RWPE2 (cell line): ENCODE measurements at places on chromosomes 7 and 10.

GRCh38 chr10:25756784-25757183 lies 177.2 kb upstream of the MYO3A start:
- no peaks in the 10 kb centered on the region for H3K36me3 ChIP-seq
- H3K27ac ChIP-seq: no peak overlapping the region
- no peaks in the 10 kb centered on the region for H3K27me3 ChIP-seq
- H3K4me3 ChIP-seq: no peak overlapping the region

GRCh38 chr10:127343821-127344220 lies 147.4 kb upstream of the INSYN2A start:
- H3K27me3 ChIP-seq: no peaks in the 10 kb centered on the region
- 0 out of 2 replicates have a peak, but pooled peaks cover 8% of the 10 kb centered on the region for H3K36me3 ChIP-seq
- DNase-seq: no peak
- no peaks in the 10 kb centered on the region for H3K4me1 ChIP-seq

DNA sequence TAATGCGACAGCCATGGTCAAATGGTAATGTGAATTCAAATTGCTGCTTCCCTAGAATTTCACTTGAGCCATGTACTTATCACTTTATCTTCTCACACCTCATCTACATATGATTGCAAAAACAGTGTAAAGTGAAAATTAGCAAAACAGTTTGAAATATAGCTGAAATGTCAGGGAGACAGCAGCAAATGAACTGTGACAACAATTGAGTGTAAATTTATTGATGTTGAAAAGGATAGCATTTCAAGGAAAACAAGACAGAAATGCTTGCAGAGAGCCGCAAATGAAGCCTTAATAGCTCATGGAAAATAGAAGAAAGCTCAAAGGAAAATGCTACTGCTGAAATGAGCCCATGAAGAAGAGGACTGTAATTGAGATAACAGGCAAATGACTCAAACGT lies 516.2 kb upstream of the POT1 start:
- no peaks in the 10 kb centered on the region for H3K36me3 ChIP-seq
- no peak overlapping the region for H3K27ac ChIP-seq
- H3K4me1 ChIP-seq: no peaks in the 10 kb centered on the region
- no peak for DNase-seq
- no peak overlapping the region for H3K4me3 ChIP-seq

- no peaks in the 10 kb centered on the region for H3K27me3 ChIP-seq
- peak; percentile 60 for DNase-seq
- no peak overlapping the region for H3K27ac ChIP-seq
- no peak overlapping the region for H3K4me3 ChIP-seq
- no peaks in the 10 kb centered on the region for H3K4me1 ChIP-seq
- H3K36me3 ChIP-seq: no peaks in the 10 kb centered on the region
Observed at GRCh38 chr10:48444861-48445841, 138.7 kb downstream of the MAPK8 start.

GRCh38 chr10:69818676-69819239 lies 17.1 kb downstream of the COL13A1 start:
- no peak overlapping the region for H3K4me3 ChIP-seq
- no peaks in the 10 kb centered on the region for H3K36me3 ChIP-seq
- no peaks in the 10 kb centered on the region for H3K4me1 ChIP-seq
- no peak for DNase-seq

- H3K4me3 ChIP-seq: no peak overlapping the region
- H3K36me3 ChIP-seq: no peaks in the 10 kb centered on the region; the same call in 1 of the 2 replicates
- H3K27ac ChIP-seq: no peak overlapping the region
Observed at GRCh38 chr7:131004371-131004770, 270.4 kb upstream of the KLF14 start.

DNA sequence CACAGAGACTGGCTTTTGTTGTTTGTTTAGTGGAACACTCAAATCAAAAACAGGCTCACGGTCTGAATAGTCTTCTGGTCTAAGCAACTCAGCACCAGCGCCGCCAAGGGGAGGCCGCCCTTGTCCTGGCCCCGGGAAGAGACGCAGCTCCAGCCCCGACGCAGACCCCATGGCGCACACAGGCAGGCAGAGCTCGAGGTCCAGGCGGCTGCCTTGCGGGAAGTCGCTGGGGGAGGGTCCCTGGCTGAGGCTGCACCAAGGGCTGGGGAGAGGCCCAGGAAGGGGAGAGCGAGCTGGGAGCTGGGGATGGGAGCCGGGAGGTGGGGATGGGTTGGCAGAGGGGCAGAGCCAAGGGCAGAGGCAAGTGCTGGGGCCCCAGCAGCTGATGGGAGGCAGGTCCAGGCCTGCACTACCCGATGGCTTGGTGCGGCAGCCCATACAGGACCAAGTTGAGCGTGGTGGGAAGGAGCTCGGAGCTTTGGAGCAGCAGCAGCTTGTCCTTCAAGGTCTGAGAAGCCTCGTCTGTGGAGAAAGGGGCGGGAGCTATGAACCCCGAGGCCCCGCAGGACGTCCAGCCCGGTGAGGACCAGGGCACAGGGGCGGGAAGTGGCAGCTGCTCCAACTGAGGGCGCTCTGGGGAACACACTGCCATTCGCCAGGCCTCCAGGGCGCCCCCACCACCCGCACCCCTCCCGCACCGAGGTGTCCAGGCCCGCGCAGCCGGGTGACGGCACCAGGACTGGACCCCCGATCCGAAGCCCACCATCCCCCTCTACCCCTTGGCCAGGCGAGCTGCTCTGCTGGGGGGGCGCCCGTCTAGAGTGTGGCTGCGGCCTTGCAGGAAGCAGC lies 22.7 kb upstream of the NKX6-2 start:
- no peaks in the 10 kb centered on the region for H3K4me1 ChIP-seq
- peak; percentile 63 for DNase-seq
- no peak overlapping the region for H3K27ac ChIP-seq

DNA sequence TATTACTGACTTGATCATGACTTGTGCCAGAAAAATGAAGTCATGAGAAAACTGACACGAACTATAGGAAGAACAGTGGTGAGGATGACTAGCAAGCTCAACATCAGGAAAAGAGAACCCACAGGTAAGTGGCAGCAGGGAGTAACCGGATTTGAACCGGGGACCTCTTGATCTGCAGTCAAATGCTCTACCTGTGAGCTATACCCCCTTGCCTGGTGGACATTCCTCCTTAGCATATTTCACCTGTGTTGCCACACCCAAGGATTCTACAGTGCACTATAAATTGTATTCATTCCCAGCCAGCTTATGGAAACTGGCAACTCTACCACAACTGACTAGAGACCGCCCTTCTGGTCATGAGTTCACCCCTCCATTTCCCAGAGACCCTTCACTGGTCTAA lies 97.5 kb upstream of the ZNF746 start:
- peaks cover 42% of the 10 kb centered on the region for H3K36me3 ChIP-seq
- no peaks in the 10 kb centered on the region for H3K4me1 ChIP-seq
- H3K27ac ChIP-seq: no peak overlapping the region
- DNase-seq: no peak

GRCh38 chr7:157461573-157462418 lies 125.0 kb downstream of the DNAJB6 start:
- H3K27me3 ChIP-seq: peaks cover 7% of the 10 kb centered on the region
- H3K4me1 ChIP-seq: no peaks in the 10 kb centered on the region
- no peak overlapping the region for H3K27ac ChIP-seq
- no peak overlapping the region for H3K4me3 ChIP-seq

DNA sequence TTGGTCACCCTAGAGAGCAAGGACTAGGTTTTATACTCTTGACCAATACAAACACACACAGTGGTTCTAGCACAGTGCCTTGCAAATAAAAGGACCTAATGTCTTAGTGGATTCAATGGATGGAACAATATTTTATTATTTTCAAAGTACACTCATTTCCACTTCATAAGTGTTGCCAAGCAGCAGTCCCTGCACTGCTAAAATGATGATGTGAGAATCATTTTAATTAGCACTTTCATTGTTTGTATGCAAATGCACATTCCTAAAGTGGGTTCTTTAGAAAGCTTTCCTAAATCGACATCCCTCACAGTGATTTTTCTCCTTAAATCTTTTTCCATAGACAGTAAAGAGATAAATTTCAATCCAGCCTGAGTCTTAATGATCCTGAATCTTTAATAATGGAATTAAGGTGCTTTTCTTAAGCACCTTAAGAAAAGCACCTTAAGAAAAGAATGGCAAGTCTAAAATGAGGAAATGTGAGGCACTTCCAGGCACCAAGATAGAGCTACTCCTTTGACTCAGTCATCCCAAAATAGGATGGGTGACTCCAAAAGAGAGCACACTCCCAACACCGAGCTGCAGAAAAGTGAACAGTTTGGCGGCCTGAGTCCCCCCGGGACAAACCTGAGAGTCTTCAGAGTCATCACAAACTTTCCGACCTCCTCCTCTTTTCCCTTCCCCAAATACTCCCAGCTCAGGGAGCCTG lies 84.5 kb downstream of the SORBS1 start:
- H3K36me3 ChIP-seq: no peaks in the 10 kb centered on the region
- H3K4me1 ChIP-seq: no peaks in the 10 kb centered on the region
- no peak for DNase-seq

- peaks cover 95% of the 10 kb centered on the region for H3K27me3 ChIP-seq
- no peaks in the 10 kb centered on the region for H3K4me1 ChIP-seq
- H3K27ac ChIP-seq: no peak within 1 kb of the TSS
- no peak for DNase-seq
Observed at GRCh38 chr10:117137911-117138642, at the start of gene VAX1. Gene VAX1, minus strand, starts transcription at chr10:117138270. Its CDS starts 214 bp downstream, at chr10:117138056.

- no peak for DNase-seq
- H3K27me3 ChIP-seq: no peaks in the 10 kb centered on the region
- H3K4me1 ChIP-seq: peaks cover 4% of the 10 kb centered on the region
- no peak overlapping the region for H3K27ac ChIP-seq
- peaks cover 4% of the 10 kb centered on the region; the same call in 1 of the 2 replicates for H3K36me3 ChIP-seq
Observed at GRCh38 chr7:143886826-143887477, 15.0 kb downstream of the TCAF1 start.

DNA sequence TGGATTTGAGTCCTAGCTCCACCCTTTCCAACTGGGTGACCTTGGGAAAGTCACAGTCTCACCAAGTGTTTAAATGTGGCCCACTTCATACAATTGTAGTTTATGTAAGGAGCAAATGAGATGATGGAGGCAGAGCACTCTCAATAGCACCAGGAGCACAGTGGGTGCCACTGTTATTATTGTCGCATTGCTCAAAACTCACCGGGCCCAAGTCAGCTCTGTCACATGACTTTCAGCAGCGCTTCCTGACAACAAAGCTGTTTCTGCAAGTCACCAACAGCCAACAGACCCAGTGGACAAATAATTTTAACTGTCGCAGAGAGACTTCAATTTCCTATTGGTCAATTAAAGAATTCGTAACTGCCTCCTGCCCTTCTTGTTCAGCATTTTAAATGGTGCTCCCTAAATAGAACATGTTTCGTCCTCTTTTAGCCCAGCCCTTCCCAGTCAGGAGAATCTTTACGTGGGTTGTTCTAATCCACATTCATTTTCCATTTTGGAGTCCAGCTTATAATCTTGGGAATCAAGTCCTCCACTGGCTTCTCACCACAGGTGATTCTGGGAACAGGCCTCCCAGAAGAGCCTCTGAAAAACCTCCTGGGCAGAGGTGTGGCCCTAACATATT lies 415.6 kb upstream of the NPVF start:
- no peaks in the 10 kb centered on the region for H3K4me1 ChIP-seq
- no peaks in the 10 kb centered on the region for H3K27me3 ChIP-seq
- H3K27ac ChIP-seq: no peak overlapping the region
- no peak overlapping the region for H3K4me3 ChIP-seq
- DNase-seq: no peak

GRCh38 chr10:69908124-69908523 lies 106.4 kb downstream of the COL13A1 start:
- DNase-seq: no peak
- H3K27ac ChIP-seq: no peak overlapping the region
- H3K27me3 ChIP-seq: no peaks in the 10 kb centered on the region
- no peaks in the 10 kb centered on the region for H3K36me3 ChIP-seq
- no peaks in the 10 kb centered on the region for H3K4me1 ChIP-seq

DNA sequence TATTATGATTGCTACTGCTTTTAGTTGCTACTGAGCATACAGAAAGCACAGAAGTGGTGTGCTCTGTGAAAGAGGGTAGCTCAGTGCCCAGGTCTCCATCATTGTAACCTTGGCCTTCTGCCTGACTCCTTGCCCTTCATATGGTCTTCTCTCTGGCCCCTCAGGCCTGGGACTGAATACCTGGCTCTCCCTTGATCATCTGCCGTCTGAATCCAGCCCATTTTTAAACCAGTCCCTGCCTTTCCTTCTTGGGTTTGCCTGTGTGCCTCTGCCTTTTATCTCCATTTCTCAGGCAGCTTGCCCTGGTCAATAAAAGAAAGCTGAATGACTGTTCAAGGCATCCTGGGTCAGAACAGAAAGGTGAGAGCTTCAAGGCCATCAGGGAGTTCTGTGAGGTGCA lies 109.1 kb upstream of the ZNF438 start:
- H3K27ac ChIP-seq: no peak overlapping the region
- DNase-seq: no peak
- no peaks in the 10 kb centered on the region for H3K27me3 ChIP-seq
- H3K4me3 ChIP-seq: no peak overlapping the region
- no peaks in the 10 kb centered on the region for H3K36me3 ChIP-seq
- no peaks in the 10 kb centered on the region for H3K4me1 ChIP-seq

DNA sequence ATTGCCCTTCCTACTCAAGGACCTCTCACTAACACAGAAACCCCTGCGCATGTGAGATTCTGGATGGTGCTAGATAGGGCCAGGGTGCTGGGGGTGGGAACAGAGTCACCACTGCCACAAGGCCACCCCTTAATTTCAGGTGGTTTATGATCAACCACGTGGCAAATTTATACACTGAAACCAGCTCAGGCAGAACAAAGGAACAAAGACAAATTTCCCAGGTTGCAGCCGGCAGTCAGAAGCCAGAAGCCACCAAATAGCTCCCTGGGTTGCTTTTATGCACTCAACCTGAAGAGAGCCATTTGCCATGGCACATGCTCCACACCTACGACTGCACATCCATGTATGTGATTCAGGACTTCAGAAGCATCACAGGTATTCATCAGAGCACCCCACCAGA lies 2.5 kb downstream of the VOPP1 start:
- no peaks in the 10 kb centered on the region for H3K36me3 ChIP-seq
- H3K27ac ChIP-seq: peak overlapping the region; percentile 96
- DNase-seq: no peak
- H3K4me3 ChIP-seq: no peak overlapping the region
- peaks cover 43% of the 10 kb centered on the region for H3K4me1 ChIP-seq

DNA sequence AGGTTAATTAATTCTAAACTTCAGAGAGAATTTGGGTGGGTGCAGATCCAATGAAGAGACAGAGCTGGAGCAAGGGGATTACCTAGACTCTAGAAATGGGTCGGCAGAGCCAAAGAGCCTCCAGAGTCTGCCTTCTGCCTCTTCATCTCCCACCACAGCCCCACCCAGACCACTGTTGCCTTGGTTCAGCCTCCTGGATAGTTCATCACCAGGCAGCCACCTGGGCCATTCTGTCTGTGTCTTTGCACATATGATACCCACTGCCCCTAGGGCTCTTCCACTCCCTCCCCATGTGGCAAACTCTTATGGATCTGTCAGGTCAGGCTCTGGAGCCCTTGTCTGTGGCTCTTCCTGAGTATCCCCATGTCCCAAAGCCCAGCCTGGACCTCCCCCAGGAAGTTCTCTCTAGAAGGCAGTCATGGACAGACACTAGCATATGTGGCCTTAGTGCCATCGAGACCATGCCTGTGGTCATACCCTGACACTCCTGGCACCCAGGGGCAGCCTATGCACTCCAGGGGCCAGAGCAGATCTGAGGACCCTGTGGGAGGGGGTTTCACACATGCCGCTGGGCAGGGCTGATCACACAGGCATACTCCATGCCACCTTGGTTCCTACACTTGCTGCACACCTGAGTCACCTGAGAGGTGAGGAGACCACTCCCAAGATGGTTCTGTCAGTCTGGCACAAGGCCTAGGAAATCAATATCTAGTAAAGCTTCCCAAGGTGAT lies 41.6 kb downstream of the FRMPD2 start:
- H3K4me1 ChIP-seq: no peaks in the 10 kb centered on the region
- H3K36me3 ChIP-seq: no peaks in the 10 kb centered on the region
- no peak overlapping the region for H3K27ac ChIP-seq
- DNase-seq: no peak
- H3K27me3 ChIP-seq: peaks cover 3% of the 10 kb centered on the region
